ENCODE measurements at places on chromosomes 1 and 21.

GRCh38 chr1:942411-942821 lies 16.6 kb downstream of the NOC2L start:
- peak; percentile 14 for DNase-seq

DNA sequence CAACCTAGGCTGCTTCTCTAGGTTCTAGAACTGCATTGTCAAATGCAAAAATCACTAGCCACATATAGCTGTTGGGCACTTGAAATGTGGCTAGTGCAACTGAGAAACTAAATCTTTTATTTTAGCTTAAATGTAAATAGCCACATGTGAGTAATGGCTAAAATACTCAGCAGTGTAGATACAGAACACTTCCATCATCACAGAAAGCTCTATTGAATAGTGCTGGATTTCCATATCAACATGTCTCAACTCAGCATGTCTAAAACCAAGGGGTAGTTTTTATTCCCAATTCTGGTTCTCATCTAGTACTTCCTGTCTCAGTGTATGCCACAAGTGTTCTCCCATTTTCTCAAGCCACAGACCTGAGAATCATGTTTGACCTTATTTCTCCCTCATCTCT lies 7.5 kb upstream of the TP53BP2 start:
- no peak for DNase-seq

- peak; percentile 47 for DNase-seq
Measured at GRCh38 chr1:12153181-12153785, 13.5 kb upstream of the TNFRSF1B start.

DNA sequence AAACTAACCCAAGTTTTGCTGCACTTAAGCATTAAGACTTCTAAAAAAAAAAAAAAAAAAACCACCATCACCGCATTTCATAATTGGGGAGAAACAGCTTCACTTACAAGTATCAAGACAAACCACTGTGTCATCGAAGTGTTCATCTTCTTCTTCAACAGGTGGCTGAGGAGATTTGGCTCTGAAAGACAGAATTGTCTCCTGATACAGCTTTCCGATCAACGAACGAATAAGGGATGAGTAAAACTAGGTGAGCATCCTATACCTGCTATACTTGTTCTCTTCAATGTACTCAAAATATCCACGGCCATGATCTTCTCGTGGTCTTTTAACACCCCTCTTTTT lies 2.0 kb downstream of the HNRNPU start:
- DNase-seq: no peak

- no peak for DNase-seq
Measured at GRCh38 chr1:117011334-117011733, 9.8 kb downstream of the CD101 start.

DNA sequence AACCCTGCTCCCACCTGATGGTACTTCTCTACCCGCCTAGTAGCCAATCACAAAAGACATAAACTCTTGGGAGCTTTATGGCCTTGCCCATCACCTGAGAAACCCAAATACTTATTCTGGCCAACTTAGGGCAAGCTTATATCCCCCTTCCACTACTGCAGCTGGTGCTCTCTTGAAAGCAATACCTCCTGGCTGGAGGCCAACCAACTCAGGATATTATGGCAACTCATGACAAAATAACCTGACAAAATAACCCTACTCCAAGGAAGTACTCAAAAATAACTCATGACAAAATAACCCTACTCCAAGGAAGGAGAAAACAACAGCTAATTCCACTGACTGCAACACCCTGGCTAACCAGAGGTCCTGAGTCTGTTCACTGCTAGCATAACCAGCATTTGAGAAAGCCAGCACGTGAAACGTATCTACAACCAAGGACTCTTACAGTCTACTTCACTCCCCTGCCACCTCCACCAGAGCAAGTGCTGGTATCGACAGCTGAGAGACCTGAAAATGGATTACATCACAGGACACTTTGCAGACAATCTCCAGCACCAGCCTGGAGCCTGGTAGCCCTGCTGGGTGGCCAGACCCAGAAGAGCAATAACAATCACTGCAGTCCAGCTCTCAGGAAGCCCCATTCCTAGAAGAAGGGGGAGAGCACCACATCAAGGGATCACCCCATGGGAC lies 179.9 kb downstream of the COL24A1 start:
- DNase-seq: no peak

DNA sequence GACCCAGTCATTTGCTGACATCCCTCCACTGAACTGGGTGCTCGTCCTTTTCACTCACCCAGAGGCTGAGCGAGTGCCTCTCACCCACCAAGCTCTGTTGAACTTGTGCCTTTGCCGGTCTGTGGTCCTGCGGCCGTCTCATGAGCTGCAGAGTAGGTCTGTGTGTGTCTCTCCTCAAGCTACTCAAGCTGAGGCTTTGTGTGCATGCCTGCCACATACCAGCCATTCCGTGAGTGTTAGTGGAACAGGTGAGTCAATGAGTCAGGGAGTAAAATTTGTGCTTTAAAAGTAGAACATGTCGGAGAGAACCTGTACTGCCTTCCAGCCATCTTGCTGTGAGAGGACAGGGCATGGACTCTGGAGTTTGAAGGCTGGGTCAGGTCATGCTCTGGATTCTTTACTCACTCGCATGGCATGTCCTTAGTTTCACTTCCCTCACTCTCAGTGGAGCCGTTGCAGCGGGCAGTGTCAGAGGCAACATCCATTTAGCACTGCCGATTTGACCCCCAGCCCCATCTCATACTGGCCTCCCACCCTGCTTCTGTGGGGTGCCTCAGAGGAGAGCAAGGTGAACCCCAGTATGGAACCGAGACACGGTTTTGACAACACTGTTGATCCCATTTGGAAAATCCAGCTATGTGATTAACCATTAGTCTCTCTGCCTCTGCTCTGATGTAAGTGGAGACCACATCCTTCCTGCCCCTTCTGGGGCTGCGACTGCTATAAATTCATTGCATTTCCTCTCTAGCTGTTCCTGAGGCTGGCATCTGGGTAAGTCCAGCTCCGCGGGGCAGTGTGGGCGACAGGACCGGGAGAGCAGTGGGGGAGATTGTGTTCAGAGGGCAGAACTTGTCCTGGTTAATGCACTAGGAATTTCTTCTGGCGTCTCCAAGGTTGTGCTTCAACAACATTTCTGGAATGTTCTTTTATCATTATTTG lies at the start of gene NLRP3:
NLRP3 (plus strand) TSS at position 751 of the 939 bp plus-strand sequence. CDS start 2,628 bp downstream, outside the sequence.
- peak; percentile 64 for DNase-seq

- DNase-seq: peak; percentile 46
Measured at GRCh38 chr1:181141431-181141910, 53.0 kb downstream of the IER5 start.

GRCh38 chr1:58201492-58202106 lies 344.9 kb downstream of the OMA1 start:
- no peak for DNase-seq

- no peak for DNase-seq
Measured at GRCh38 chr1:198660341-198661261, 21.8 kb downstream of the PTPRC start.

- DNase-seq: no peak
Measured at GRCh38 chr1:67754526-67754920, 69.5 kb downstream of the GADD45A start.

DNA sequence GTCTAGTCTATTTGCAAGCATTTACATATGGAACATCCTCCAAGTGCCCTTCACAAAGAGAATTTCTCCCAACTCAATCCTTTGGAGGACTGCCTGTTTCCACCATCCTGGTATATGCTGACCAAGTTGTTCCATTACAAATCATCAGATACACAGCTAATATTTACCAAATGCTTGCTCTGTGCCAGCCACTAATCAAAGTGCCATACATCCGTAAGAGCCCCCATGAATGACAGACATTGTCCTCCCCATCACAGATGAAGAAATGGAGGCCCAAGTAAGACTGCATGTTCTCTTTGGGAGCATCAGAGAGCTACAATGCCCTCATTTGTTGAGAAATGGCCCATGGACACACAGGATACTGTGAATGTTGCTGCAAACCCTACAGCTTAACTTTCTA lies 130.0 kb upstream of the BACE2 start:
- no peak for DNase-seq

DNA sequence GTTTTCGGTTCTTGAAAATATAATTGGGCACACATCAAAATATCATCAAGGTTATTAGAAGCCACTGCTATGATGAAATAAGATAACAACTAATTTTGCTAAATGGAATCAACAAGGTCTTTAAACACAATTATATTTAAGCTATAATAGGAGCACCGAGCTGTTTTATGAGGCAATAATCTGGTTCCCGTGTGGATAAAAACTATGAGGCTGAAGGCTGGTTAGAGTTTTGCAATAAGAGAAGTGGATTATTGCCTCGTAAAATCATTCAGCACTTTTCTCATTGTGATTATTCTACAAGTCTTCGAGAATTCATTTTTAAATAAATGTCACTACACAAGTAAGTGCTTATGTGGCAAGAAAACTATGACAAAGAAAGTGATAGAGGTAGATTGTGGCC lies 975.7 kb upstream of the ADGRL2 start:
- no peak for DNase-seq

DNA sequence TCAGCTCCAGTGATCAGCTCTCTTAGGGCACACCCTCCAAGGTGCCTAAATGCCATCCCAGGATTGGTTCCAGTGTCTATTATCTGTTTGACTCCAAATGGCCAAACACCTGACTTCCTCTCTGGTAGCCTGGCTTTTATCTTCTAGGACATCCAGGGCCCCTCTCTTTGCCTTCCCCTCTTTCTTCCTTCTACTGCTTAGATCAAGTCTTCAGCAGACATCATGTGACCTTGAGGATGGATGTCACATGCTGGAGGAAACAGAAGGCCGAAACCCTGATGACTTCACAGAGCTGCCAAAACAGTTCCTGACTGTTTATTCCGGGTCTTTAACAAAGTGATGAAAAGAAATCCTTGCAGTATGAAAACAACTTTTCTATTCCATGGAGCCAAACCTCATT lies 24.4 kb upstream of the WDR26 start:
- DNase-seq: no peak

GRCh38 chr1:199815947-199816346 lies 211.6 kb upstream of the NR5A2 start:
- no peak for DNase-seq

- DNase-seq: no peak
Measured at GRCh38 chr1:170376801-170377385, 155.1 kb upstream of the GORAB start.

DNA sequence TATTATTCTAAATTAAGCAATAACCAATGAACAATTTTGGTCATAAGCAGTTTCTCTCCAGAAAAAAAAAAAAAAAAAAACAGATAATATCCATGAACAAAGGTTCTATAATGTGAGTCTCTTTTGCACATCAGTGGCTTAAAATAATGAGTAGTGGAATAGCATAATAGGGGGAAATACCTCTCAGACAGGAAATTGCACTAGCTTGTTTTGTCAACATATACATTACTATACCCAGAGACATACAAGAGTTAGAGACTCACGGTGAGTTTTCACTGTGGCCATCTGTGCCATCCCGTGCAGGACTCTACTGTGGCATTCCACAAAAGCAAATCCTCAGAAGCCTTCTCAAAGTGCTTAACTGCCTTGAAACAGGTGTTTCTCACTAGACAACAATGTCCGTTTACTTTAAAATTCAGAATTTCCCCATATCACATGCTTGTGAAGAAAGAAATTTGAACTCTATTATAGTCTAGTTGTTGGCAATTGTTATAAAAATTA lies 697.9 kb downstream of the USP25 start:
- no peak for DNase-seq

- DNase-seq: peak; percentile 50
Measured at GRCh38 chr1:111598544-111598943, 21.0 kb upstream of the RAP1A start.

DNA sequence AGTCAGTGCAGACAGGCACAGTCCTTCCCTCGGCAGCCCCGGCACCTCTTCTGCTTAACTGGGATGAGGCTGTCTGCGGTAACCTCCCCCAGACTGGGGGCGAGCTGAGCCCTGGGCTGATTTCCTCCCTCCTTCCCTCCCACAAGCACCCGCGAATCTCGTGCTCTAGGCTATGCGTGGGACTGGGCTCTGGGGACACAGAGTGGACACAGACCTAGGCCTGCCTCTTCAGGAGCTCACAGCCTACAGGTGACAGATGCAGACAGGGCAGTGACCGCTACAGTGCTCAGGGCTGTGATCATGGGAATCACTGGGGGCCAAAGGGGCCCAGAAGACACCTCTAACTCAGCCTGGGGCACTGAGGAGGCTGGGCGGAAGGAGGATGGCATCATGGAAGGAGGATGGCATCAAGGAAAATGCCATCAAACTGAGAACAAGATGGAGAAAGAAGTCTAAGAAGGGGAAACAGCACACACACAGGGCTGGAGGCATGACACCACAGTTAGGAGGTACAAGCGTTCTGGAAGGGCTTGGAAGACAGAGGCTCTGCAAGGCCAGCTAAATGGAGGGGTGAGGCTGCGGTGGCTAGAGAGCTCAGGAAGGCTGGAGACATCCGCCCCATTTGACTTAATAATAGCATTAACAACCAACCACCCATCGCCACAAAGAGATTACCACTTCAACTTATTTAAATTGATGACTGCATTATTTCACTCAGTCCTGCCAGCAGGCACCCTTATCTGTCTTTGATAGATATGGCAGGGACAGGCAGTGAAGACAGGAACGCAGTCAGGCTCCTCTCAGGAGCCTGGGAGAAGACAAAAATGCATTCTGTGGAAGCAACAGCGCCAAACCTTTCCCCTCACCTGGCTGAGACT lies 4.2 kb downstream of the TTC39A start:
- DNase-seq: no peak

DNA sequence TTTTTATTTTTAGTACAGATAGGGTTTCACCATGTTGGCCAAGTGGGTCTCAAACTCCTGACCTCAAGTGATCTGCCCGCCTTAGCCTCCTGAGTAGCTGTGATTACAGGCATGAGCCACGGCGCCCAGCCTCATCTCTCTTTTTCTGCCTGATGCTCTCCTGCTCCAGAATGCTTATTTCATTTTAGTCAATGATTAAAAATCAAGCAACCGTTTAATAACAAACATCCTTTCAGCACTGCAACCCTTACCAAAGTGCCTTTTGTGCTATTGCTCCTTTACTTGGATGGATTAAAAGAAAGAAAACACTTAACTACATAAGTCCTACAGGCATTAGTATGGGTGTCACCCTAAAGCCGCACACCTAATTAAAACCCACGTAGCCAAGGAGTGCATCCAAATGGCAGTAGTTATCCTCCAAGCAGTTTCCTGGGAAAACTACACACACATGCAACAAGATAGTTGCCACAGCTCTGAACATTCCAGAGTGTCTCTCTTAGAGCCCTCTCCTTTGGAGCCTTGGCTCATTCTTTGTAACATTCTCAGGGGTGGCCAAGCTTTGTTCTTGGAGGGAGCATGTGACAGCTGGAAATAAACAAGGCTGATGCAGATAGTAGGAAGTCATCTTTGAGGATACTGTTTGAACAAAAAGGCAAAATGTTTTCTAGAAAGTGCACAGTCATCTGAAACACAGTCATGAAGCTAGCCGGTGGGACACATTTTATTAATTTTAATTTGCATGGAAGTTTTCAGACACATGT lies 51.2 kb downstream of the KCNJ15 start:
- no peak for DNase-seq

- no peak for DNase-seq
Measured at GRCh38 chr1:184242507-184242943, 144.3 kb upstream of the C1orf21 start.

- no peak for DNase-seq
Measured at GRCh38 chr1:234863551-234863971, 253.6 kb upstream of the IRF2BP2 start.

All from CD4-positive, alpha-beta T cell treated with Interleukin-6 for 4 hours (primary cell).